ENCODE measurements at places on chromosomes 5 and 9.
A peak's percentile ranks its signal among the peaks of the same experiment; 100 is the strongest.

GRCh38 chr9:13209498-13209897 is 70.0 kb downstream of the MPDZ start:
- DNase-seq, result no peak

- DNase-seq, result no peak
Observed at GRCh38 chr5:167898361-167899042, 392.9 kb upstream of the WWC1 start.

GRCh38 chr5:73558950-73559349 is 6.5 kb downstream of the ANKRA2 start:
- DNase-seq, result no peak

- no peak for DNase-seq
Observed at GRCh38 chr5:95084757-95085156, 200.1 kb downstream of the MCTP1 start.

- DNase-seq, result no peak
Observed at GRCh38 chr9:2663461-2664173, 42.0 kb downstream of the VLDLR start.

- DNase-seq, result no peak
Observed at GRCh38 chr9:2764353-2764752, 47.0 kb downstream of the KCNV2 start.

- no peak for DNase-seq
Observed at GRCh38 chr5:113548396-113548795, 34.9 kb downstream of the YTHDC2 start.

- no peak for DNase-seq
Observed at GRCh38 chr9:89778100-89779090, 173.6 kb downstream of the GADD45G start.

DNA sequence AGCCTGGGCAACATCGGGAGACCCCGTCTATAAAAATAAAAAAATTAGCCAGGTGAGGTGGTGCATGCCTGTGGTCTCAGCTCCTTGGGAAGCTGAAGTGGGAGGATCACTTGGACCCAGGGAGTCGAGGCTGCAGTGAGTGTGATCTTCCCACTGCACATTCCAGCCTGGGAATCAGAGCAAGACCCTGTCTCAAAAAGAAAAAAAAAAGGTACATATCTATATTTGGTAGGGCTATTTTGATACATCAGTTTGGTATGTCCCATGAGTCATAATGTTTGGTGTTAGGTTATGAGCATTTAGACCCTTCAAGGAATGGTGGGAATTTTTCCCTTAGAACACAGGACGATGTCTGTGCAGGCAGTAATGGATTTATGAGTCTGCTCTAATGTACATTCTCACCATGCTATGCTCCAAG is 55.3 kb upstream of the POU4F3 start:
- DNase-seq, result no peak

DNA sequence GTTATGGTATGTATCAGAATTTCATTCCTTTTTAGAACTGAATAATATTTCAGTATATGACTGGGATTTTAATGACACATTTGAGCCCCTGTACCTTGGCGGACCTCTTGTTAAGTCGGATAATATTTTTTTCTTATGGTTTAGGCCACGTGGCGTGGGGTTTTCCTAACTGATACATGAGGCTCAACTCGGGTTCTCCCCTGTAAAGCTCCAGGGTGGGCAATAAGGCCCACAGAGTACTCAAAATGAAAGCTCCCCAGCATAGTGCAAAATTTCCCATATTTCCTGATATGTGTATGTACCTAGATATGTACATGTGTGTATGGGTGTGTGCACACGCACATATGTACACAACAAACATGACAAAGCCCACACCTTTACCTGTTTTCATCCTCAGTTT is 24.5 kb downstream of the TICAM2 start:
- no peak for DNase-seq

- no peak for DNase-seq
Observed at GRCh38 chr5:170173227-170173626, 59.6 kb upstream of the C5orf58 start.

DNA sequence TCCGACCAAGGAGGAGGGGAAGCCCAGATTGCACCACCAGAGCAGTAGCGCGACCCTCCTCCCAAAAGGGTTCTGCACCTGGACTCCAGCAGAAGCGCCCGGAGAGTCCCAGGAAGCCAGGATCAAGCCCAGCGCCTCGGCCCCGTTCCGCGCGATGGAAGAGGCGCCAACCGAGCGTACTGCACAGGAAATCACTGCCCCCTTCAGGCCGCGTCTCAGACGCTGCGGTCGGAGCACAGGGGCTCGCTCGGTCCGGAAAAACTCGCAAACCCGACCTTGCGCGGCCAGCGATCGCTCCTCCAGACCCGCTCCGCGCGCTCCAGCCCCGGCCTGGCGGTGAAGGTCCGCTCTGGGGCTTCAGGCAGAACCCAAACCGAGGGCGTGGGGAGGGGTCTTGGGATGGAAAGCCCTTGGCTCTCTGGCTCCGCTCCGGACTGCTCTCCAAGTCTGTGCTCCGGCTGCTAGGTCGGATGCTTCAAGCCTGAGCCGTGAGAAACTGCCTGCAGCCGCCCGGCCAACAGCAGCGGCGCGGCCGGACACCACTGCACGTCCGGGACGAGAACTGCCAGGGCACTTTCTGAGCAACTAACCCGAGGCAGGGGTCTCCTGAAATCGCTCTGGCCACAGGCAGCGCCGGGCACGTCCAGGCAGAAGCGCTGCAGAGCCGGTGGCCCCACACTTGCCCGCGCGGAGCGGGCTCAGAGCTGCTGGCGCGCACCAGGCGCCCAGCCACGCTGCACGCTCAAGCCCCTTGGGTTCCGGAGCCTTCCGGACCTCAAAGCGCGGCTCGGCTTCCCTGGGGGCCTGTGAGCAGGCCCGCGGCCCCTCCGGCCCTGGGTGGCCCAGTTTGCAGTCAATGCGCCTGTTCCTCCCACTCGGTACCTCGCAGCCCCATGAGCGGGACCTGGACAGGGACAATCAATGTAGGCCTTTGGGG is 1.3 kb downstream of the GABBR2 start:
- no peak for DNase-seq

DNA sequence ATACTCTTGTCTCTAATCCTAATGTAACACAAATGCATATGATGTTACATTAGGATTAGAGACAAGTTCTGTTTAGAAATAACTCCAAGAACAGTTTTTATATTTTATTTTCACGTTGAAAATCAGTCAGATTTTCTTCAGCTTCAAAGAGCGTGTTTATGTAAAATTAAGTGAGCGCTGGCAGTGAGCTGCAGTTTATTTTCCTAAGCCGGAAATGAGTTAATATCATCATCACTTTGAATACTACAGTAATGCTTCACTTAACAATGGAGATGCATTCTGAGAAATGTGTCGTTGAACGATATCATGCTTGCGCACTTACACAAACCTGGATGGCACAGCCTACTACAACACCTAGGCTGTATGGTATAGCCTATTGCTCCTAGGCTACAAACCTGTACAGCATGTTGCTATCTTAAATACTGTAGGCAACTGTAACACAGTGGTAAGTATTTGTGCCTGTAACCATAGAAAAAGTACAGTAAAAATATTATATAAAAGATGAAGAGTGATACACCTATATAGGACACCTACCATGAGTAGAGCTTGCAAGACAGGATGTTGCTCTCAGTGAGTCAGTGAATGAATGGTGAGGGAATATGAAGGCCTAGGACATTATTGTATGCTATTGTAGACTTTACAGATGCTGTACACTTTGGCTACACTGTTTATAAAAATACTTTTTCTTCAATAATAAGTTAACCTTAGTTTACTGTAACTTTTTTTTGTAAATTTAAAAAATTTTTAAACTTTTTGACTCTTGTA is 65.9 kb upstream of the C5orf46 start:
- DNase-seq, result no peak

DNA sequence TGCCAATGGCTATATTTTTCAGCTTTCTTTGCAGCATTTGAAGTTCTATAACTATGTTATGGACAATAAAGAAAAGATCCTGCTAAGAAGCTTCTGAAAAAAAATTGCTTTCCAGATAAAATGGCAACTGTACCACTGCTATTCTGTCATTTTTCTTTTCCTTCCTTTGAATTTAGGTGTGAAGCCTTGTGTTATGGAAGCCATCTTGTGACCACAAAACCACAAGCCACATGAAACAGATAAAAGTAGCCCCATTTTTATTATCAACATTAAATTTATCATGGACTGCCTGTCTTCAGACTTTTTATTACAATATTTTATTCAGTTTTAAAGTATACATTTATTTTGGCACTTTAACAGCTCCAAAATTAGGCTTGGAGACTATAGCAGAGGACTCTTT is 289.9 kb upstream of the ACTBL2 start:
- DNase-seq, result no peak

DNA sequence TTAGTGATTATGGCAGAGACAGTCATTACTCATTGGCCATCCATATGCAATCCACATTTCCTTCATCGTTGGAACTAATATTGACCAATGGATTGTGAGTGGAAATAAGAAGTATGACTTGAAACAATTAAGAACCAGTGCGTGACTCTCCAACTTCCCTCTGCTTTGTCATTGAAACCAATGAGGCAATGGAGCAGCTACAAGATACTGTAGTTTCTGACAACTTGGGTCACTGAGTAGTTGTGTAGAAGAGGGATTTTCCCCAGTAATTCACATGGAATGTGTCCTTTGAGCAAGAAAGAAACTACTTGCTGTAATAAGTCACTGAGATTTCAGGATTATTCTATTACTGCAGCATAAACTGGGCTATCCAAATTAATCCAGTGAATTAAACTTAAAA is 785.3 kb upstream of the RIOK2 start:
- no peak for DNase-seq

DNA sequence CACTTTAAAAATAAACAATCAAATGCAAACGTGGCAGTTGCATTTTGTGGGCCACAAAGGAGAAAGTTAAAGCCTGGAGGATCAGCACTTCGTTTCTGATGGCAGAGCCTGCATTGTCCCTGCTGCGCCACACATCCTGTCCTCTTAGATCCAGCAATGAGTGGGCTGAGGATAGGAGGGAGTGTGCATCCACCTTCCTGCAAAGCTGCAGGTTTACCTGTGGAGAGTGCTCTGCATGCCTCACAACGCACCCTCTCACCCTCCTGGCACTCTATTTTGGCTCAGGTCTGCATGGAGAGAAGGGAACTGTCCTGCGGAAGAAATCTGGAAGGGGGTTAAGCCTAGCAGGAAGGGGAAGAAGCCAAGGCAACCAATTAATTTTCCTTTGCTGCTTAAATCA is 212.2 kb upstream of the SLC24A2 start:
- DNase-seq, result no peak

DNA sequence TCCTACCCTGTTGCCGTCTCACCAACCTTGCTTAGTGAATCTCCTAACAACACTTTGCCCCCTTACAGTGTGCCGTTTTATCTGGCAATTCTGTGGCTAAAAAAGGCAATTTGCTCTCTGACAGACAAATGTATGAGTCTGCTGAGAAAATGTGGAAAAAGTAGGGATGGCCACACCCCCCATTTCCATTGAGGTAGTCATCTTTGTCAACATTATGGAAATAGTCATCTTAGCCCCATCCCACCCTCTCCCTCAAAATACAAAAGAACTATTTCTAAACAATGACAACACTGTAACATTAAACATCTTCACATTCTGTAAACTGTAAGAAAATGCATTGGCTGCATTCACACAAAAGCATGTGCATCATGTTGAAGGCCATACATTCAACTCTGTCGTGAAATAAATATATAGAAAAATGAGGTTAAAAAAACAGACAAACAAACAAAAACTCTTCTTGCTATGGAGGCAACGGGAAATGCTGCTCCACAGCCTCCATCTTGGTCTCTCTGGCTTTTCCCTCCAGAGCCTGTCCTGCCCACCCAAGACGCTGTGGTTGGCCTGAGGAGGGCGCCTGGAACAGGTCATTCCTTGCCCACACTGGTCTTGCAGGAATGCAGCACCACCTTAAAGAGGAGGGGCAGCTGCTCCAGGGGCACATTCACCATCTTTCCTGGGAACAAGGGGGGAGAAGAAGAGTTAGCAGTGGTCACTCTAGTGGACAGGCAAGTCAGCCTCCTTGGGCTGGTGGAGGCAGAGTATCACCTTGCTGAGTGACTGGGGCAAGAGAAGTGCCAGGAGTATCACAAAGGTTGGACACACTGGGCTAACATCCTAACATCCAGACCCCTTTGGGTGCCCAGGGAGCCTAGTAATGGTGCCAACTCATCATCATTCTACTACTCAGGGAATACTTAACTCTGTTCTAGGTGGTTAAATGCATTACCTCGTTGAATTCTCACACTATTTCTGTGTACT is 15.2 kb upstream of the NR5A1 start:
- no peak for DNase-seq

DNA sequence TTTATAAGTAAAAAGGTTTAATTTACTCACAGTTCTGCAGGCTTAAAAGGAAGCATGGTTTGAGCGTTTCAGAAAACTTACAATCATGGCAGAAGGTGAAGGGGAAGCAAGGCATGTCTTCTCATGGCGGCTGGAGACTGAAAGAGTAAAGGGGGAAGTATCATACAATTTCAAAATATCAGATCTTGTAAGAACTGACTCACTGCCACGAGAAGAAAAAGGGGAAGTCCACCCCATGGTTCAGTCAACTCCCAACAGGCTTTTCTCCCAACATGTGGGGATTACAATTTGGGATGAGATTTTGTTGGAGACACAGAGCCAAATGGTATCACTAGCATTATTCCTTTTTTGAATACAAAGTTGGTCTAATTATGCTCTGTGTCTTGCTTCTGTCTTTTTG is 627.9 kb upstream of the ST8SIA4 start:
- no peak for DNase-seq

GRCh38 chr5:73201547-73202513 is 28.8 kb downstream of the TMEM174 start:
- peak; percentile 63 for DNase-seq

GRCh38 chr5:180010636-180011035 is 60.9 kb downstream of the RNF130 start:
- DNase-seq, result no peak

GRCh38 chr5:113823696-113824095 is 310.2 kb downstream of the YTHDC2 start:
- no peak for DNase-seq

GRCh38 chr9:100690438-100690837 is 112.6 kb downstream of the CAVIN4 start:
- DNase-seq, result no peak

GRCh38 chr9:124618476-124618875 is 111.3 kb upstream of the NR5A1 start:
- DNase-seq, result no peak

GRCh38 chr9:14993901-14994554 is 83.8 kb upstream of the FREM1 start:
- no peak for DNase-seq

- no peak for DNase-seq
Observed at GRCh38 chr5:139733698-139734538, 61.7 kb upstream of the PSD2 start.
